ENCODE measurements at places on chromosomes 2 and 18.

DNA sequence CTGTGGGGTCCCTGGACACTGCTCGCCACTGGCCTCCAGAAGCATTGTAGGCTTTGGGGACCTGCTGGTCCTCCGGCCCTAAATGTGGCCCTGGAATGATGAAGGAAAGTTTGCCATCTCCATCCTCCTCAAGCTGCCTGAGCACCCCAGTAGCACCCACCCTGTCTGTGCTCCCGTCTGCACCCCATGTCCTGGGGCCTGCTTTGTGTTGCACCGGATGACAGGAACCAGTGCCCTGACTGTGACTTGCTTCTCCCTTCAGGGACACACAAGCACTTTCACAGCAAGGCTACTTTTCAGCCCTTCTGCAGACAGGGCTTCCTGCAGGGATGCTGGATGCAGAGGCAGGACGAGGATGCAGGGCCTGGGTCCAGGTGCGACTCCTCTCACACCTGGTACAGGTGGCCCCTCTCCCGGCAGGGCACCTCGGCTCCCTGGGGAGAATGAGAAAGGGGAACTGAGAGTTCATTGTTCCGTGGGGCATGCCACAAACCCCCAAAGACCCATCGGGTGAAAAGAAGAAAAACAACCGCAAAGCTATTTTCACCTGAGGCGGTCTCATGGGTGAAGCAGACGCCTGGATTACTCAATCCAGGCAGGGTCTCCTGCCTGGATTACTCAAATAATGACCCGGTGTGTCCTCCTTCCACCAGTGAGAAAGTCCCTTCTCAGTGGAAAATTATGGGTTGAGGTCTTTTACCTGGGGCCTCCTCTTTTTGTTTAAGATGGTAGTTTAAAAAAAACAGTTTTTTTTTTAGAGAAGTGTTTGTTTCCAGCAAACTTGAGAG lies 74.9 kb downstream of the LONRF2 start:
- peak; percentile 91 for ATAC-seq

DNA sequence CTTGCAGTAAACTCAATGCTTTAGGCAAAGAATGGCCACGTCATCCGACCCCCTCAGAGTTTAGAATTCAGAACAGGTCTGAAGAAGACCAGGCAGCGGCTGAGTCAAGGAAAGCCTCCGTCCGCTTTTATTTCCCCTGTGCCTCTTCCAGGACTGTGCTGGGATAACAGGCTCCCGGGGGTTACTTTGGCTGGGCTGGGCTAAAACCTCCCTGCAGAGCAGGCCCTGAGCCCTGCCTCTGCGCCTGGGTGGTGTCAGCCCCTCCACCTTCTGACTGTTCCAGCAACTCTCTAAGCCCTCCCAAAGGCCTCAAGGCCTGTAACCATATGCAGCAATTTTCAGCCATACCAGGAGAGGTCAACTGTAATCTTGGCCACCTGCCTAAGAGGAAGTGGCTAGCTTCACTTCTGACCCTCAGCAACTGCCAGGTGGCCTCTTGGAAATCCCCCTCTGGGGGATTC lies 166.5 kb downstream of the RPIA start:
- ATAC-seq = peak; percentile 72

- peak; percentile 13 for ATAC-seq
These were observed 1337.2 kb upstream of the CELF4 start for GRCh38 chr18:38902796-38903195.

DNA sequence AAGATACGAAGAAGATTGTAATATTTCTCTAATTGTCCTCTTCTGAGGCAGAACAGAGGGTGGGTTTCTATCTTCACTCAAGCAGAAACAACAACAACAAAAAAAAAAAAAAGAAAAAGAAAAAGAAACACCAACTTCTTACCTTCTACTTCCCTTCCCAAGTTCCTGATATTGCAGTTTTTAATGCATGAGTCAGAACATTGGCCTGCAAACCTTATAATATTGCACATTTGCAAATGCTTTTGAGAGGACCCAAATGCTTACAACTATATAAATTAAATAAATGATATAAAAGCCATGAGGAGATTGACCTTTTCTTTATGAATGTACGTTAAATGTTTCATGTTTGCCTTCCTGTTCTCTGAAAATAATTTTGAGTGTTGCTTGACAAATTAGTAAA lies 37.3 kb downstream of the PAX3 start:
- ATAC-seq = no peak

DNA sequence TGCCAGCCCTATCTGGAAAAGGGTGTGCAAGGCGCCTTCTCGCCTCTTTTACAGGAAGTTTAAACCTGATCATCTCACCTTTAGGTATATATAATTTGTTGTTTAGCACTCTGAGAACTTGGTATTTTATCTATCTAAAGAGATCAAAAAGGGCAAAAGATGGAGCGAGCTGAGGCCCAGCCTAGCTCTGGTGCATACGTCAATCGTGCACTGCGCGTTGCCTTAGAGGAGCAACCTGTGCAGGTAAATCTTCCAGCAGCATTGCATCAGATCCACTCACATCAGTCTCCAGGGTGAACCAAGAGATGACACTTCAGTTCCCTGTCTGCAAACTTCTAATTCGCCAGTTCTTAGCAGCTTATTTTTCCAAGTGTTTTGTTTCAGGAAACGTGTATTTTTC lies 15.4 kb downstream of the BCL11A start:
- ATAC-seq = no peak

- ATAC-seq = no peak
These were observed 36.1 kb downstream of the BCL2 start for GRCh38 chr18:63283305-63284094.

- no peak for ATAC-seq
These were observed 266.9 kb upstream of the DPP10 start for GRCh38 chr2:114175507-114175906.

GRCh38 chr2:37085731-37086147 lies 1.4 kb downstream of the GPATCH11 start:
- ATAC-seq = no peak

- no peak for ATAC-seq
These were observed 134.7 kb upstream of the SMIM21 start for GRCh38 chr18:75562216-75562615.

DNA sequence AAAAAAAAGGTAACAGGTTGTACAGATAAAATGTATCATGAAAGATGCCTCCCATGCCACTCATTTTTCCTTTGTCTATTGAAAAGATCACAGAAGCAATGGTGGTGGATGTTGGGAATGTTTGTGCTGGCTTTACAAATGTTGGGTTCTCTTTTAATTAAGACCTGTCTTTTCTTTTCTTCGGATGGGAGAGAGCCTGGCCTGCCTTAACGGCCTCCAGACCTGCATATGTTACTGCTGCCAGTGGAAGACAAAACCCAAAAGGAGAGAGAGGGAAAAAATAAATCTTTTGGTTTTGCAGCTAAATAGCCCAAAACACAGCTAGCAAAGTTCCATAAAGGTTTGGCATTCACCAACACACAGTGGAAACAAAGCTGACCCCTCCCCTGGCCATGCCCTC lies 50.5 kb upstream of the FZD7 start:
- no peak for ATAC-seq

- ATAC-seq = no peak
These were observed 10.7 kb downstream of the PER2 start for GRCh38 chr2:238277695-238278094.

DNA sequence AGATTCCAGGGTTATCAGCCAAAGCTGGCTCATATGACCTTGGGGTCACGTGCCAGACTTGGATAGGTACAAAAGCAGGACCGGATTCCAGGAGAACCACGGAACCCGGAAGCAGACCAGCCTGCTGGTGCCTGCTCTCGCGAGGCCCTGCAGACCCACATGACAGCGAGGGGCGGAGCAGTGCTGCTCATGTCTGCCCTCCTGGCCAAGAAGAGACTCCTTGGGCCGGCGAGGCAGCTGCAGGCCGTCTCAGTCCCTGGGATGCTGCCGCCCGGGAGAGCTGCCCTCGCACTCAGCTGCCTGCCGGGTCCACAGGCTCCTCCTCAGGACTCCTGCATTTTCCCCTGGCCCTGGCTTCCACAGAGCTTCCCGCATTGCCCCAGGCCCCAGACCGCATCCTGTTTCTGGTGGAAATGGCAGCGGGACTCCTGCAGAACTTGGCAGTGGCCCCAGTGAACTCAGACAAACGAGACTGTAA lies 739.5 kb downstream of the SOCS6 start:
- ATAC-seq = no peak

DNA sequence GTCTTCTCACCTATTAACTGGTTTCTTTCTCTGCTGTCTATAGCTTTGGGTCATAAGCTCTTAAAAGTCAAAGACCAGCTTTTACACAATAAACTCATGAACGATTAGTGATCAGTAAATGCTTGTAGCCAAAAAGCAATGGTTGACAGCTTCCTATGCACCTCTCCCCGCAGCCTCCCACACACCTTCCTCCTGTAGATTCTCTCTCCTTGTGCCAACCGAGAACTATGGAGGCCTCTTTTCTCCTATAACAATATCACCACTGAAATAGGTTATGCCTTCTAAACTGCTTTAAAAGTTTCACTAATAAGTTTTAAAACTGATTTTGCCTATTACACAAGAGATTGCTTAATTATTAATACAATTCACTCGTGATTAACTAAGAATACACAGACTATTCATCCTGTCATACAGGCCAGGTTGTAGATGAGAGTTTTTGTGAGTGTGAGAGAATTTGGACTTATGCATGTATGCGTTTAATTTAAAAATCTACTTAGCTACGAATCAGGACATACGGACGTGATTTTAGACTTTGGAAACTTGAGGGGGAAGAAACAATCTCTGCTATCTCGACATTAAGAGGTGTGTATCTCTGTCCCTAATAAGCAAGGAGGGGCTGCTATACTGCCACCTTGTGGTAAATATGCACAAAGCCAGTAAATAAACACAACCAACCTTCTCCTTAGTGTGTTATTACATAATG lies 229.1 kb upstream of the RBBP8 start:
- ATAC-seq = no peak

All from stimulated activated memory B cell treated with anti-CD40 and anti-IgM and Interleukin-4, amounts not matched to agents 10 μg/mL and 1 μg/mL and 100 μg/mL, for 72 hours (primary cell).